ENCODE measurements at places on chromosomes 1 and 21.

DNA sequence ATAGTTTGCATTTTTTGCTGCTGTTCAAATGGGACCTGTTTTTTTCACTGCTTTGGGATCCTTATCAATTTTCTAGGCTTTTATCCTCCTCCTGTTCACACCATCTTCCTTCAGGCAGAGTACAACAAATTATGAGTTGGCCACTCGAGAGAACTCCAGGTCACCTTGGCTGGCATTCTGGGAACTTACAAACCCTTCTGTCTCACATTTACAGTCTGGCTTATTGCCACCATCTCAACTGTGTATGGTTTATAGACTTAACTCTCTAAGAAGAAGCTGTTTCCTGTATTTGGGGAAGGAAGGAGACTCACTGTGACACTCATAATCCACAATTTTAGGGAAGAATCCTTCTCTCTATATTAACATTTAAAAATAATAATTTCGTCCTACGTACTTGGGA is 5.4 kb upstream of the ZNF691 start:
- no peak for DNase-seq

DNA sequence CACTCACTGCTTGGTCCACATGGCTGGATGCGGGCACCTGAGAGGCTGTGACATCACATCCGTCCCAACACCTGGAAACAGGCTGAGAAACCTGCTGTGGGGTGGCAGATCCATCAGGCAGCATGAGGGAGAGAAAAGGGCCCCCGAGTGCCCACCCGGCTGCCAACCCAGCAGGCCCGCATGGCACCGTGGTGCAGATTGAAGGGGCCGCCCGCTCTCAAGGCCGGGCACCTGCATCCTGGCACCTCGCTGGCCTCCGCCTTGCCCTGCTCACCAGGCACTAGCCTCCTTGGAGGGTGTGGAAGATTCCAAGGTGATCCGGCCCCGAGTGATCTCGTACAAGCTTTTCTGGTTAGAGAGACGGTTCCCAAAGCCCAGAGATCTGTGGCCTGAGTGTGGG is 110.5 kb downstream of the PRDM16 start:
- no peak for DNase-seq

DNA sequence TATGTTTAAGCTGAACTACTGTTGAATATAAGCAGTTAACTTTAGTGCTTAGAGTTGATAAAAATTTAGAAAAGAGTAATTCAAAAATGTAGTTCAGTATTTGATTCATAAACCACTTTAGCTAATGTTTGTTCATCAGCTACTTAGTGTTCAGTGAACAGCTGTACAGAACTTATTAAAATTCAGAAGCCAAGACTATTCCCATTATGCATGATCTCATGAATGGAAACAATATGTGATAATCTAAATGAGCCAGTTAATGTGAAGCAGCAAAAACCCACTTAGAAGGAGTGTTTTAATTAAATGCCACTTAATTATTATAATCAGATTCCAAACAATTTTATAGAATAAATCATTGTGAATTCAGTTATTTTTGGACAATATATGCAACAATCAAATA is 92.9 kb upstream of the NEGR1 start:
- no peak for DNase-seq

- no peak for DNase-seq
Observed at GRCh38 chr1:178115260-178115659, 21.4 kb downstream of the RASAL2 start.

DNA sequence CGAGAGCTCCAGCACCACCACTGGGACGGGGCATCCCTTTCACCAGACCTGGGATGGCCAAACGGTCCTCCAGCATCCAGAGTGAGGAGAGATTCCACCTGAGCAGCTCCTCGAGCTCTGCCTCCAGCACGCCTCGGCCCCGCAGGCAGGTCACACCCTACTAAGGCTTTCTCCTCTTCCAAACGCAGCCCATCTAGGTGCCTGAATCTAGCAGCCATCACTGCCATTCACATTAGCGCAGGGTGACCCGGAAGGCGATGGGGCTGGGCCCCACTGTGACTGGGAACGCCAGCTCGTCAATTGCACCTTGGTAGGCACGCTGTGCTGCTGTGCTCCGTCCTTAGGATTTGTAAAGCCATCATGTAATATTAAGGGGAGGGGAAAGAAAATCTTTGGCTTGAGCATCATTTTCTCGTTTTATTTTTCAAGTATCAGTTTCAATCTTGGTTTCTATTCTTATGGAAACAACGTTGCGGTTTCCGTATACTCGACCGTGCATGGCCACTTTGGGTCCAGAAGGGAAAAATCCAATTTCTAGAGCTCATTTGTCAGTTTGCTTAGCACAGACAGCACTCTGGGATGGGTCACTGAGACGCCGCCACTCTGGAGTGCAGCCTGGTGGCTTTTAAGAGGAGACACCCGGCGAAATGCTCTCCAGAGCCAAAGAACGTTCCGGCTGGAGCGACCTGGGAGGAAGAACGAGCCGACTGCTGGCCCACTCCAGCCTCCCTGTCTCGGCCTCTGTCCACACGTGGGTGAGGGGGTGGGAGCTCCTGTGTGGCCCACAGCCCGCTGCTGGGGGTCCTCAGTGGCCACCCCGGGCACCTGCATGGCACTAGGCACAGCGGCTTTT is 173.6 kb downstream of the PRDM16 start:
- DNase-seq = no peak

DNA sequence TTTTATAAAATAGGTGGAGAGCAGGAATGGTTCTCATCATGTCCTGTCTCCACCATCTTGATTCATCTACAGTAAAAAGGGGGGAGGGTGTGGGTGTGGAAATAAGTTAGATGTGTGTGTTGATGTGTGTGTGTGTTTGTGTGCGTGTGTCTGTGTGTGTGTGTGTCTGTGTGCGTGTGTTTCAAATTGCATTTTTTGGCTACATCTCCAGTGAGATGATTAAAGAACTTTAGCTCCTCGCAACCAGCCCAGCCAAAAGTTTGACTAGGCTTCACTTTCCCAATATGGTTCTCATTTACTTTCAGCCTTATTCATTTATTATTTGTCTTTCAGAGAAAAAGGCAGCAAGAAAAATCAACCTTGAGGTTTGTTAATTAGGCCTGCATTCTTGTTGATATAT is 14.7 kb upstream of the HAO2 start:
- DNase-seq = no peak

DNA sequence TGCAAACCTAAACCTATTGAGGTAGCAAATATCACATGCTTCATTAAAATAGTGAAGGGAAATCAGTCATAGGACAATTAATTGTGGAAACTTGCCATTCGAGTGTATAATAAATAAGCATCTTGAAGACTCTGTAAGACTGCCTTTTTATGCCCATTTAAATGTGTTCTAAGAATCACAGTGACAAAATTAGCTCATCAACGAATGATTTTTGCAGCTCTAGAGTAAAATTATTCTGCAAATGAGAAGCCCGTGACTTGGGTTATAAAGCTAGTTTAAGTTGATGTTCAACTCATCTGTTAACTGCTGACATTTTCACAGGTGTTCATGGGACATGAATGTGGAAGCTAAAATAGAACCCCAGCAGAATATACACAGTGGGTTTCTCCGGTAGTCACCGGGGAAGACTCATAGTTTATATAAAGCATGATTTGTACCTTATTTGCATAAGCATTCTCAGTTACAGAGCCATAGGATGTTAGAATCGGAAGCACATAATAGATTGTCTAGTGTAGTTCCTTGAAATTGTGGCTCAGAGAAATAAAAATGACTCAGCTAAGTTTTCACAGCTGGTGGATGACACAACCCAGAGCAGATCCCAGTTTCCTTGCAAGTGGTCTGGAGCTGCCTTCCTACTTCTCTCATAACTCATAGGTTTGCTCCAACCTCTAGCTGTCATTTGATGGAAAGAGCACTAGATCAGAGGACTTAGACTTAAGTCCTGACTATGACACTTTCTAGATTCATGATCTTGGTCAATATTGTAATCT is 107.3 kb downstream of the UCHL5 start:
- no peak for DNase-seq

- no peak for DNase-seq
Observed at GRCh38 chr1:66083003-66083402, 290.3 kb downstream of the PDE4B start.

GRCh38 chr1:204380293-204380831 is 20.6 kb upstream of the PLEKHA6 start:
- no peak for DNase-seq

Data from dorsolateral prefrontal cortex (tissue), 122 donors.